Dorsolateral prefrontal cortex (tissue), 122 donors: ENCODE measurements at places on chromosomes 2 and 18. TPM values are rescaled to one million over a fixed set of nuclear protein-coding genes. Genes with fewer than 3 reads are reported as not detected.

FOXI3 gene
- total RNA-seq = not detected

- DNase-seq = no peak
Observed at GRCh38 chr18:55440988-55441387, 147.0 kb downstream of the TCF4 start.

DNA sequence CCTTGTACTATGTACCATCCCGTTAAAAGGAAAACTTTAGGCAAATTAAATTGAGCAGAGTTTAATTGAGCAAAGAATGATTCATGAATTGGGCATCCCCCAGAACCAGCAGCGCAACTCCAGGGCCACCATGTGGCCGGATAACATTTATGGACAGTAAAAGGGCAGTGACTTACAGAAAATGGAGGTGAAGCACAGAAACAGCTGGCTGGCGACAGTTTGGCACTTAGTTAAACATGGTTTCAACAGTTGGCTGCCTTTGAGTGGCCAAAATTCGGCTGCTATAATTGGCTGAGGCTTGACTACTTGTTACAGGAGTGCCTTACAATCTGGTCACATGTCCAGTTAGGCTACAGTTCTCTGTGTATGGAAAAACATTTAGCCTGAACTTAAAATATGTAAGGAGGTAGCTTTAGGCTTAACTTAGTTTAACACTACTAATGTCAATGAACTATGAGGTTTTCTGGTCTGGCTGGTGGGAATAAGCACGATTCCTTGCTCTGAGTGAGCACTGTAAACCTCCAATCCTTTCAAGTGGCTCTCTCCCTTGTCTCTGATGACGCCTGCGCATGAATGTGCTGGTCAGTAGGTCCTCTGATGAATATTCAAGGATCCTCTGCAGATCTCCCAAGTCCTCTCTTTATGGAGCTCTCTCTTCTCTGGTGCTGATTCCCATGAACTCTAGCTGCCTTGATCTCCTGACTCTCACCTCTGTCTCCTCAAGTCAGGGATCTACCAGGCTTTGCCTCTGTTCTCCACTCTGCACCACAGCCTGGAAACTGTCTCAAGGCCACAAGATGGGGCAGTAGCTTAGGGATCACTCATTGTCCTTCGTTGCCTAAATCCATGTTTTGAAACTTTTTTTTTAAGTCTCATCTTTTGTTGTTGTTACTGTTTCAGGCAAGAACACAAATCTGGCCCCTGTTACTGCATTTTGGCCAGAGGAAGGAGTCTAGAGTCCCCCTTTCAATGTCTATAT lies 24.4 kb upstream of the RAB31 start:
- DNase-seq = no peak

GRCh38 chr18:708096-708495 lies 4.3 kb downstream of the ENOSF1 start:
- no peak for DNase-seq

ZNF2 gene
- total RNA-seq = 7.3 TPM

GRCh38 chr2:10765461-10765860 lies 44.0 kb downstream of the ATP6V1C2 start:
- DNase-seq = no peak

DNA sequence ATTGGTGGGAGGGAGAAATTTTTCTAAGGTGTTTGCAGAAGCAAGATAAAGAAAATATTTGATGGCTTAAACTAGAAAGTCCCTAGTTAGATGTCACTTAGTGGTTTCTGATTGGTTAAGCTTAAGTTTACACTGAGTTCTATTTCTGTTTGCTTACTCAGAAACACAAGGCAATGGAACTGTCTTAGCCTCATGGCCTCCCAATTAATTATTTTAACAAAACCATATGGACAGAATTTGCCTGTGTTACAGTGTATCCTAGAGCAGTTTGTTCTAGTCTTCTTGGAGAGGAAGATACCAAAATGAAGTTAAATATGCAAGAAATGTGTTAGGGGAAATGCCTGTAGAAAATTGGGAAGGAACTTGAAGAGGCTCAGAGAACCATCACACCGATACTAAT lies 4.6 kb upstream of the IMPACT start:
- DNase-seq = no peak

DSG4 gene
- total RNA-seq = not detected

- no peak for DNase-seq
Observed at GRCh38 chr18:72468021-72468710, 76.0 kb downstream of the CBLN2 start.

GRCh38 chr2:176171351-176172006 lies 14.4 kb downstream of the HOXD3 start:
- DNase-seq = no peak

DNA sequence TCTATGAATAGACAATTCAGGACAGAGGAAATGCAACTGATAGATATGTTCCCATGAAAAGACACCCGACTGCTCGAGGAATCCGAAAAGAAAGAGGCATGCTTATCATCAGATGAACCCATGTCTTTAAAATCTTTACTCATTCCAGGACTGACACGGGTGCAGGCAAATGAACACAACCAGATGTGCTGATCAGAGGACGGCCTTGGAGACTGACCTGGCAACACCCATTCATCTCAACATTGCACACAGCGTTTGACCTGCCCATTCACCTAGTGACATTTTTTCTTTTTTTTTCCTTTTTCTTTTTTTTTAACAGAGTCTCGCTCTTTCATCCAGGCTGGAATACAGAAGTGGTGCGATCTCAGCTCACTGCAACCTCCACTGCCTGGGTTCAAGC lies 377.5 kb downstream of the EIPR1 start:
- no peak for DNase-seq

ITGB1BP1 gene
- total RNA-seq = 188 TPM

GRCh38 chr2:164910101-164910899 lies 45.0 kb downstream of the SLC38A11 start:
- no peak for DNase-seq

GRCh38 chr2:234880551-234881211 lies 71.1 kb upstream of the SH3BP4 start:
- no peak for DNase-seq

- no peak for DNase-seq
Observed at GRCh38 chr18:58699551-58699950, 28.3 kb downstream of the MALT1 start.

GRCh38 chr2:26989156-26989555 lies 18.7 kb downstream of the MAPRE3 start:
- no peak for DNase-seq

DNA sequence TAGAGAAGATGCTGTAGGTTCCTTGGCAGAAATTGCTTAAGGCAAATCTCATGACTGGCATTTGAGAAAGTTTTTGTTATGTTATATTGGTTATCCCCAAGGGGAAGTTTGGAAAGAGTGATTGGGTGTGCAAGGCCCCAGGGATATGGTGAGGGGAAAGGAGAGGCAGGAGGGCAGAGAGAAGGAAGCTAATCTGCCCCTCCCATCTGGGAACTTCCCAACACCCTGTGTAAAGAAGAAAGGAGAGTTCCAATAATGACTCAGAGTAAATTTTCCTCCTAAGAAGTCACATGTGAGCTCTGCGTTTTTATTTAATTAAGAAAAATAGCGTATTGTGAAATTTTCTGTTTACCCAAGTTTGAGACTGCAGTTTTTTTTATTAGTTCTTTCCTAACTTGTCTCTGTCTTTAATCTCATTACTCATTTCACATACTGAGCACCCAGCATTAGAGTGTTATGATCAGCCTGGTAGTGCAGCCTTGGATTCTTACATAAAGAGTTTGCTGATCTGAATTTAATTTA lies 3.1 kb upstream of the KYNU start:
- DNase-seq = no peak

EVX2 gene
- total RNA-seq = not detected

HAAO gene
- 0.92 TPM for total RNA-seq

- DNase-seq = peak; percentile 24
Observed at GRCh38 chr2:120391911-120392665, 46.2 kb downstream of the INHBB start.
